A172 (cell line): ENCODE measurements at places on chromosomes 7 and 10. TPM values are rescaled to one million over a fixed set of nuclear protein-coding genes. Genes with fewer than 3 reads are reported as not detected.

The RBP3 gene
- total RNA-seq: not detected in 2 replicates

The GSAP gene
- total RNA-seq: 9.6 and 13.7 TPM in 2 replicates

The PDZD7 gene
- total RNA-seq: 2.2 and 5.0 TPM in 2 replicates

The NPTX2 gene
- 0.07 TPM in 1 of 2 replicates, not detected in the other for total RNA-seq

The RELN gene
- total RNA-seq: 0.02 TPM in 1 of 2 replicates, not detected in the other

- no peak for DNase-seq
These were observed 3.7 kb upstream of the MAPK8 start for GRCh38 chr10:48302515-48303476.

DNA sequence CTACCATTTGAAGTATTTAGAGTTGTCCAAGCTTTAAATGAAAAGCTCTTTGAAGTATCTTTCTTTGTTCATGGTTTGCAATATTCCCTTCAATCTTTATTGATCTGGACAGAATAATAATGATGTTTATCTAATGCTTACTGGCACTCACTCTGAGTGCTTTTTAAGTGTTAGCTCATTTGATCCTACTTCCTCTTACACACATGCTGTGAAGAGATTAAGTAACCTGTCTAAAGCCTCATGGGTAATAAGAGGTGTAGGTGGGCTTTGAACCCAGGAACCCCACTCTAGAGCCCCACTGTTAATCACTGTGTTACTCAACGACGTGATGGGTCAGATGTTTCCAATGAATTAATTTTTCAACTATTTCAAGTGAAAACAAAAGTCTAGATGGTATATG is 31.1 kb upstream of the ADD3 start:
- DNase-seq: no peak

DNA sequence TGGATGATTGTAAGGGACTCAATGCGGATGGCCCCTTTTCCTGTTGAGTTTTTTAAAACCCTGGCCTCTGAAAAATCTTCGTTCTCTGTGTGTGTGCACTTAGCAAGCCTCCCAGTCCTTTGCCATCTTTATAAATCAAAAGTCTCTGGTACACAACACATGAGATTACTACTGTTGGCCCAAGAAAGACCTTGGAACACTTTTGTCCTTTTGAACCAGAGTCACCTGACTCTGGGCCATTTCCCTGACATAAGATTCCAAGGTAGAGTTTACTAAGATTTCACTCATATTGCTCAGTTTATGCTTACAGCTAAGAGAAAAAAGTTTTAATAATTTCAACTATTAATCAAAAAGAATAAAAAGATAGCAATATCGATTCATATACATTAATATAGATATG is 64.7 kb upstream of the IFRD1 start:
- DNase-seq: no peak

GRCh38 chr10:11245510-11245909 is 227.8 kb downstream of the CELF2 start:
- no peak for DNase-seq

DNA sequence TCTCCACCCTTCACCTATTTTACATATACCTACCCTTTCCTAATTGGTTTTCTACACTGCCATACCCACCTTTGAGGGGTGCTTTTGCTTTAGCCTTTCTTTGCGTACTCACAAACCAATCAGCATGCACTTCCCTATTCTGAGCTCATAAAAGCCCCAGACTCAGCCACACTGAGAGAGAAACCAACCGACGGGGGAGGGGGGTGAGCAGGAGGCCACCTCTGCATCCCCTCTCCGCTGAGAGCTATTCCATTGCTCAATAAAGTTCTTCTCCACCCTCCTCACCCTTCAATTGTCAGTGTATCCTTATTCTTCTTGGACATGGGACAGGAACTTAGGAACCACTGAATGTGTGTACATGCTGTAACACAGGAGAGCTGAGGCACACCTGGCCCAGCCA is 9.0 kb upstream of the FKBP9 start:
- no peak for DNase-seq

DNA sequence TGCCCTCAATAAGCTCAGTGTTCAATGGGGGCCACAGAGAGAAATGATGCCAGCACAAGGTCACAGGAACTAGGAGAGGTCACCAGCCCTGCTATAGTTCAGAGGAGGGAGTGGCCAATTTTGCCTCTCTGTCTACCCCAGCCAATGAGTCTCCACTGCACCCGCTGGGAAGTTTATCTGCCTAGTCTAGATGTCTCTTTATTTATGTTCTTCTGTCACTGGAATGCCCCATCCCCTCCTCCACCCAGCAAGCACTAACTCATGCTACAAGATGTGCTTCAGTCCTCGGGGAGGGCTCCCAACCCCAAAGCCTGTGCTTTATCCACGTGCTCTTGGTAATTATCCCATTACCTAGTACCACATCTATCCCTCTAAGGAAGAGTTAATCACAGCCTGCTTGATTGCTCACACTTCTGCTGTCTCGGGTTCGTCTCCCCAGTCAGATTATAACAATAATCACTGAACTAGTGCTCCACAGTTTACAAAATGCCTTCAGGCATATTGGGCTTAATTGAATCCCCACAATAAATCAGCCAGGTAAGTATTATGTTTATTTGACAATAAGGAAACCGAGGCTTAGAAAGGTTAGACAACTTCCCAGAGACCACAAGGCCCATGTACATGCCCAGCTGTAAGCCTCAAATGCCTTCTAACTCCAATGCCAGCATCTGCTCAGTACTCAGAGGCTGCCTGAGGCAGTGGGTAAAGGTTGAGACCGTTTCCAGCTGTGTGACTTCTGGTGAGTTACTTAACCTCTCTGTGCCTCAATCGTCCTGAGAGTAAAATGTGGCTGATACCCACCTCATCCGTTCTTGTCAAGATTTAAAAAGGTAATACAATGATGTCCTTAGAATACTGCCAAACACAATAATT is 3.9 kb downstream of the HIP1 start:
- peak; percentile 96 for DNase-seq

DNA sequence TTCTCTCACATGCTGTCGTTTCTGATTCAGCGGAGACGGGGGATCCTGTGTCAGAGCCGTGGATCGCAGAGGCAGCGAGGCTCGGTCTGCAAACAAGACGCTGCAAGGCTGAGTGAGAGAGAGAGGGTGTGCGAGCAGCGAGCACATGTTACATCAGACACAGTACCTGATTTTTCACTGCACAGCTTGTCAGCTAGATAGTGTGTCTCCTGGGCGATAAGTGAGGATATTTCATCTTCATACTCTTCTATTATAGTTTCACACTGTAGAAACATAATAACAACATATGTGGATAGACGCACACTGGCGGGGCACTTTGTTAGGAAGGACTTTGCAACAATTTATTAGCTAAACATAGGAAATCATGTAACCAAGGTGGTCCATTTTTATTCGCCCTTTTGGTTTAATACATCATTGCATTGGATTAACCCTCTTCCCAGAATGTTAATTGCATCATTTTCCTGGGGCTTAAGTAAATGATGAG is 39.5 kb downstream of the CNPY1 start:
- no peak for DNase-seq
